ENCODE measurements at places on chromosomes 11 and 22. TPM values are rescaled to one million over a fixed set of nuclear protein-coding genes. Genes with fewer than 3 reads are reported as not detected.
A peak's percentile ranks its signal among the peaks of the same experiment; 100 is the strongest.

OR2AG2 gene
- polyA plus RNA-seq: 0.12 TPM

PARVA gene
- polyA plus RNA-seq: 122 TPM

EXPH5 gene
- 3.8 TPM for polyA plus RNA-seq

OR10D3 gene
- not detected for polyA plus RNA-seq

MUC2 gene
- polyA plus RNA-seq: 0.45 TPM

DNA sequence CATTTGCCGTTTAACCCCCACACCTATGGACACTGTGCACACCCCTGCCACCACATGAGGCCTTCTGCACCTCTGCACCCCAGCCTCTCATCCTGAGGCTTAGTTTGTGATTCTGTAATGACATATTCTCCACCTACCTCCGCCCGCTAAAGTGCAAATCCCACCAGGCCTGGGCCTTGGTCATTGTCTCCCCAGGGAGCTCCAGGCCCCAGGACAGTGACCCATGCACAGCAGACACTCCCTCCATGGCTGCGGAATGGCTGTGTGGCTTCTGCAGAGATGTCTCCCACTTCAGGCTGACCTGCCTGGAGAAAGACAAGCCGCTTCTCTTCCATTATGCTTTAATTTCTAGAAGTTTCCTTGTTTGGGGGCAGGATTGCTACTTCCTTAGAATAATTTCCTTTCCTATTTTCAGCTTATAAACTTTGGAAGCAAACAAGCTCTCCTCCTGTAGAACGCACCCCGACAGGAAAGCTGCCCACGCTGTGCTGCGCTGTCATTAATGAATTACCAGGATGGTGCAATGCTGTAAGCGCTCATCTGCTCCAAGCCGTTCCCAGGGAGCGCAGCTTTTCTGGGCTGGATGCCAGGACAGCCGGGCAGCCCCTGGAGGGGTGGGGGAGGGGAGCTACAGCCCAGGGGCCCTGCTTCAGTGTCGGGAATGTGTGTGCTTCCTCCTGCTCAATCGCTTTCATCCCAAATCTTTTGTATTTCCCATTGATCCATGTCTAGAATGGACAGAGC is 618.0 kb downstream of the BRD1 start:
- DNase-seq: peak; percentile 8

- DNase-seq: no peak
Observed at GRCh38 chr11:27998552-27998951, 109.4 kb downstream of the KIF18A start.

DNA sequence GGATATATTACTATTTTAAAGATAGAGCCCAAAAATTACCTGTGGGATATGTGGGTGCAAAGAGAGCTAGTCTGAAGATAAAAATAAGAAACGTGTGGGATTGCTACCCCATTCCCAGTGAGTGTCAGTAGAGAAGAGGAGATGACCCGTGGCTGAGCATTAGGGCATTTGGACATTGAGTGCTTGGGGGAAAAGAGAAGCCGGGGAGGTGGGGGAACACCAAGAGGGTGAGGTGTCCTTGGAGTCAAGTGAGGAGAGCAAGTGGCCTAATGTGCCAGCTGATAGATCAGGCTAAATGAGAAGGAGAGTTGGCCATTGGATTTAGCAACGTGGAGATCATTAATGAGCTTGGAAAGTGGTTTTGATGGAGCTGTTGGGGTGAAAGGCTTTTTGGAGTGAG is 1.2 kb downstream of the POLR2F start:
- no peak for DNase-seq

DNA sequence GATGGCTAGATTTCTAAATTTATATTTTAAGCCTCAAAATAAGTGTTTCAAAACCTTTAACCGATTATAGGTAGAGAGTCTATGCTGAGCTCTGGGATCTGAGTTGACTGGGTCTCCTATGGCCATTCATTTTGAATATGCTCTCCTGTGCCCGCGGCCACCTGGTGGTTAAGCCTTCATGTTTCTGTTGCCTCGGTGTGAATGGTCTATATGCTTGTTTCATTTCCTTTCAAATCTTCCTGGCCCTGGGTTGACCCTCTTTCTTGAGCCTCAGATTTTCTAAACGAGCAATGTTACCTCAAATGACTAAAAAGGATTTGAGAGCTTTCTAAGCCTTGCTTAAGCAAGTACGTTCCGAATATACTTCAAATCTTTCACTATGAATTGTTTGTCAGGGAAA is 789.4 kb upstream of the KIRREL3 start:
- no peak for DNase-seq

GRCh38 chr11:44621140-44621681 is 55.7 kb downstream of the CD82 start:
- DNase-seq: peak; percentile 51

GRCh38 chr11:121445071-121445768 is 6.9 kb upstream of the SORL1 start:
- no peak for DNase-seq

- no peak for DNase-seq
Observed at GRCh38 chr11:126061707-126062678, 673 bp downstream of the CDON start.

DNA sequence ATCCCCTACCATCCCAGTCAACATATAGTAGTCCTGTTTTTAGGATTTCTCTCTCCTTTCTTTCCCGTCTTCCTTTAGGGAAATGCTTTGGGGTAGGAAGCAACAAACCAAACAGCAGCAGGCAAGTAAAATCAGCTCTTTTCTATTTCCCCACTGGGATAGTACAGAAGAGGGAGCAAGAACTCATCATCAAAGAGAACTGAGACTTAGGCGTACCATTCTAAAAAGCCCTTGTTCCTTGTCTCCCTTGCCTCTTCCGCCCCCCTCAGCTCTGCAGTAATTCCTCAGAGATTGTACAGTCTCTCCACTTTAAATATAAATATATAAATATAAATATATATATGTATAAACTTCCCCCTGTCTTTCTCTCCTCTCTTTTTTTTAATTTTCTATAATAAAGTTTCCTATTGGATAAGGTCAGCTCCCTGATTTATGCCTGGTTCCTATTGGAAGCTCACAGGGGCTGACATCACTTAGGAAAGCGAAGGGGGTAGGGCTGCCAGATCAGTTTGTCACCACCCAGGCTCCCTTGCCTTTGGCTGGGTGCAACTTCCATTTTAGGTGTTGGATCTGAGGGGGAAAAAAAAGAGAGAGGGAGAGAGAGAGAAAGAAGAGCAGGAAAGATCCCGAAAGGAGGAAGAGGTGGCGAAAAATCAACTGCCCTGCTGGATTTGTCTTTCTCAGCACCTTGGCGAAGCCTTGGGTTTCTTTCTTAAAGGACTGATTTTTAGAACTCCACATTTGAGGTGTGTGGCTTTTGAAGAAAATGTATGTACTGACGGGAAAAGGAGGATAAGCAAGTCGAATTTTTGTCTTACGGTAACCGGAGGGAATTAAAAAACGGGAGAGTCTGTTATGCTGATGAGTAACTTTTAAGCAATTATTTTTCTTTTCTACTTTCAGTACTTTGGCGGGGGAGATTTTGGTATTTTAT is at the start of gene CTNND1:
TSS of gene CTNND1 (plus strand) at position 502 of the 934 bp plus-strand sequence. CDS start 29,677 bp downstream, outside the sequence.
- peak; percentile 93 for DNase-seq
